ENCODE measurements at places on chromosomes 4 and X. TPM values are rescaled to one million over a fixed set of nuclear protein-coding genes. Genes with fewer than 3 reads are reported as not detected.
A peak's percentile ranks its signal among the peaks of the same experiment; 100 is the strongest.

GRCh38 chr4:162360369-162361149, 196.8 kb upstream of the FSTL5 start:
- DNase-seq, result no peak

DNA sequence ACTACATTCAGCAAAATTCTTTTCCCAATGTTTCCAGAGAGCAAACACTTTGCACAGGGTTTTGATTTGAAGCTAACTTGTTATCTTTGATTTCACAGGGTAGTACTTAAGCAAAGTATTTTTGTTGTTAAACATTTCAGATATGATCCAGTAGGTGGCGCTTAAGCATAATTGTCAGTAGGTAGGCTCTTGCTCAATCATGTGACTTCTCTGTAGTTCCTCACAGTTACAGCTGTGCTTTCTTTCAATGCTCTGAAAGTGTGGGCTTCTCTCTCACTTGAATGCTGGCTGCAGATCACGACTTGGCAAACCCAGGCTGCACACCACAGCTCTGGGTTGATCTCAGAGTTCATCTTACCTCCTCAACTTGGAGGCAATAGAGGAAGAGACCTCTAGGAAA, 1016.5 kb downstream of the SH3BGRL start:
- DNase-seq, result peak; percentile 23

DNA sequence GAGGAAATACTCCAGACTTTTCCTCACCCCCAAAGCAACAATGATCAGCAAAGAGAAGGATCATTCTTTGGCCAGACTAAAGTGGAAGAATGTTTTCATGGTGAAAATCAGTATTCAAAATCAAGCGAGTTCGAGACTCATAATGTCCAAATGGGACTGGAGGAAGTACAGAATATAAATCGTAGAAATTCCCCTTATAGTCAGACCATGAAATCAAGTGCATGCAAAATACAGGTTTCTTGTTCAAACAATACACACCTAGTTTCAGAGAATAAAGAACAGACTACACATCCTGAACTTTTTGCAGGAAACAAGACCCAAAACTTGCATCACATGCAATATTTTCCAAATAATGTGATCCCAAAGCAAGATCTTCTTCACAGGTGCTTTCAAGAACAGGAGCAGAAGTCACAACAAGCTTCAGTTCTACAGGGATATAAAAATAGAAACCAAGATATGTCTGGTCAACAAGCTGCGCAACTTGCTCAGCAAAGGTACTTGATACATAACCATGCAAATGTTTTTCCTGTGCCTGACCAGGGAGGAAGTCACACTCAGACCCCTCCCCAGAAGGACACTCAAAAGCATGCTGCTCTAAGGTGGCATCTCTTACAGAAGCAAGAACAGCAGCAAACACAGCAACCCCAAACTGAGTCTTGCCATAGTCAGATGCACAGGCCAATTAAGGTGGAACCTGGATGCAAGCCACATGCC, 89.7 kb downstream of the TET2 start:
- no peak for DNase-seq

GRCh38 chr4:186485561-186486062, 69.8 kb downstream of the MTNR1A start:
- DNase-seq, result peak; percentile 64

- no peak for DNase-seq
Observed at GRCh38 chr4:70589785-70590184, 2.3 kb upstream of the AMBN start.

GRCh38 chr4:98939438-98939837, 10.5 kb upstream of the EIF4E start:
- DNase-seq, result no peak

- no peak for DNase-seq
Observed at GRCh38 chrX:78109458-78109857, 5.4 kb downstream of the PGK1 start.

- DNase-seq, result no peak
Observed at GRCh38 chr4:100778431-100778830, 260.6 kb upstream of the EMCN start.

DNA sequence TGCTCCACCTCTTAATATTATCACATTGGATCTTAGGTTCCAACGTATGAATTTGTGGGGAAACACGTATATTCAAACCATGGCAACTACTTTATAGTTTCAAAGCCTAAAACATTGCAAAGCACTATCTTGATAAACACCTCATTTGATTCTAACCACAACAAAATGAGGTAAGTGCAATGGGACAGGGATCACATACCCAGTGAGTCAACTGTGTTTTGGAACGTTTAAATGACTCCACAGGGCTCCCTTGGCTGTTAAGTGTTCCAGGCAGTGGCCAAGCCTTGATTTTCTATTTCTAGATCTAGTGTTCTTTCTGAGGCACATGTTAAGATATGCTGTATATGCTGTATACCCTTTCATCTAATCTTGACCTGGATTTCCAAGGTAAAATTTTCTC, 54.5 kb upstream of the C1QTNF7 start:
- no peak for DNase-seq

- DNase-seq, result no peak
Observed at GRCh38 chrX:37871626-37872302, 24.4 kb upstream of the DYNLT3 start.

DNA sequence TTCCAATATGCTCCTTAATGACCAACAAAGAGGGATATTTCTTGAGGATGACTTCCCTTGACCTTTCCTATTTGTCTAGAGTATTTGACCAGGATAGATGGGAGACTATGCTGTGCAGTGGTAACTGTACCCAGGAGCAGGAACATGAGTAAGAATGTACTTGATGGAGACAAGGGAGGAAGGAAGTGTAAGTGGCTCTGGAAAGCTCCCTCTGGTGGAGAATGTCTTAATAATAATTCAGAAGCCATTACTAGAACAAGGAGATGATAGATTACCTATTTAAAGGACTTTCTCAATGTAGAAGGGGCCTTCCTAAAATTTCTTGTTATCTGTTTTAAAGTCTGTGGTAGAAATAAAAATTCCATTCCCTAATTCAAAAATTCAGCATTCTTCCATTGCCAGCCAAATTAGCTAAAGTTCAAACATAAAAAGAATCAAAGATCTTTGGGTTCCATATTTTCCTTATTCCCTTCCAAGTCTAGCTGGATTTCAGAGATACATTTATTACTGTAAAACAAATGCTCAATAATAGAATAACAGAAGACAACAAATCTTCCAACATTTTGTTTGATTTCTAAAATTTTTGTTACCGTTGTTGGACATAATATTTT, 83.8 kb downstream of the GRID2 start:
- peak; percentile 65 for DNase-seq

GRCh38 chrX:3526731-3527130, 180.3 kb upstream of the MXRA5 start:
- no peak for DNase-seq

- no peak for DNase-seq
Observed at GRCh38 chr4:24392613-24393012, 191.7 kb downstream of the DHX15 start.

GRCh38 chr4:37219242-37219641, 25.3 kb upstream of the NWD2 start:
- no peak for DNase-seq

DNA sequence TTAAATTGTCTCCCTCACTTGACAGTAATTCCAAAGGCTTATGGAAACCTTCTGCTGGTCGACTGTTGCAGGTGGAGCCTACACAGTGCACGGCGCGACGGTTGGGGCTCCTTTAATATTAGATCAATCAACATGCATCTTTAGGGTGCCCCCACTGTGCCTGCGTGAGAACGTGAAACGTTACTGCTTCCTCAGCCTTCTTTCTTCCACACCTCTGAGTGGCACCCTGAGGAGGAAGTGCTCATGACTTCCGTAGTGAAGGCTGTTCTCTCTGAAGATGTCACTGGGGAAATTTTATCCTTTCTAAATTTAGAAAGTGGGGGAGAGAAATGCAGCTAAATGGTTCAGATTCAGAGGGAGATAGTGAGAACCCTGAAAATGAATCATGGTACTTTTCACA, 184.0 kb upstream of the ZFP42 start:
- DNase-seq, result no peak

DNA sequence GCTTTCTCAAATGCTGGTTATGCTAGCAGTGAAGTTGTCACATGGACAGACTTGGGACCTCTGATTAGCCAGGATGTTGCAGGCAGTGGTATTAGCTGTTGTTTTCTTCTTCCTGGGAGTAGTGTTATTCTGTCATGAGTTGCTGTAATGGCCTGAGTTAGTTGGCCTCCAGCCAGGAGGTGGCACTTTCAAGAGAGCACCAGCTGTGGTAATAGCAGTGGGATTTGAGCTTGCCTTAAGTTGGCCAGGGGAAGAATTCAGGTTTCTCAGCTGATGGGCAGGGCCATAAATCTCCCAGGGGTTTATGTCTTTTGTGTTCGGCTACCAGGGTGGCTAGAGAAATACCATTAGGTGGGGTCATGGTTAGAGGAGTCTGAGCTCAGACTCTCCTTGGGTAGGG, 132.6 kb downstream of the GLUD2 start:
- no peak for DNase-seq

- DNase-seq, result peak; percentile 27
Observed at GRCh38 chr4:78379991-78380729, 171.4 kb upstream of the ANXA3 start.

- DNase-seq, result no peak
Observed at GRCh38 chrX:148389629-148390028, 110.8 kb upstream of the AFF2 start.

DNA sequence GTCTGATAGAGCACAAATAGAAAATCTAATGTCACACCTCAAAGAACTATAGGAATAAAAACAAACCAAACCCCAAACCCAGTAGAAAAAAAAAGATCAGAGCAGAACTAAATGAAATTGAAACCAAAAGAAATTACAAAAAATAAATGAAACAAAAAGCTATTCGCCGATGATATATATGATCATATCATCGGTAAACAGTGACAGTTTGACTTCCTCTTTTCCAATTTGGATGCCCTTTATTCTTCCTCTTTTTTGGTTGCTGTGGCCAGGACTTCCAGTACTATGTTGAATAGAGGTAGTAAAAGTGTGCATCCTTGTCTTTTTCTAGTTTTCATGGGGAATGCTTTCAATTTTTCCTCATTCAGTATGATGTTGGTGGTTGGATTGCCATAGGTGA, 215.3 kb upstream of the AR start:
- no peak for DNase-seq

GRCh38 chrX:151985531-151985930, 11.1 kb upstream of the GABRE start:
- no peak for DNase-seq

DNA sequence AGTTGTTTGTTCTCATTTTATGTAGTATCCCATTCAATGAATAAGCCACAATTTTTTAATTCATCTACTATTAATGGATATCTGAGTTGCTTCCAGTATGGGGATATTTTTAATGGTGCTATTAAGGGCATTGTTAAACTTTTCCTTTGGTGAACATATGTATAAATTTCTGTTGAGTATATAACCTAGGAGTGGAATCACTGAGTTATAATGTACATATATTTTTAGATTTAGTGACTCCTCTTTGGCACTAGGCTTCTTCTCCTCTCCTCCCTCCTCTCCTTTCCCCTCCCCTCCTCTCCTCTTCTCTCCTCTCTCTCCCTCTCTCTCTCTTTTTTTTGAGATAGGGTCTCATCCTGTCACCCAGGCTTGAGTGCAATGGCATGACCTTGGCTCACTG, 26.4 kb downstream of the RBM47 start:
- DNase-seq, result no peak

ATP2B3 gene
- total RNA-seq, result 0.21 TPM

GPRIN3 gene
- 14.4 TPM for total RNA-seq

DRP2 gene
- total RNA-seq, result 0.74 TPM

MAOA gene
- total RNA-seq, result 187 TPM

RAB41 gene
- total RNA-seq, result not detected
